ENCODE measurements at places on chromosomes 7 and 10. TPM values are rescaled to one million over a fixed set of nuclear protein-coding genes. Genes with fewer than 3 reads are reported as not detected.
A peak's percentile ranks its signal among the peaks of the same experiment; 100 is the strongest.

The WNT2 gene
- not detected for total RNA-seq

The KEL gene
- total RNA-seq = 0.94 TPM

The SEMA3E gene
- not detected for total RNA-seq

The ITGA8 gene
- not detected for total RNA-seq

DNA sequence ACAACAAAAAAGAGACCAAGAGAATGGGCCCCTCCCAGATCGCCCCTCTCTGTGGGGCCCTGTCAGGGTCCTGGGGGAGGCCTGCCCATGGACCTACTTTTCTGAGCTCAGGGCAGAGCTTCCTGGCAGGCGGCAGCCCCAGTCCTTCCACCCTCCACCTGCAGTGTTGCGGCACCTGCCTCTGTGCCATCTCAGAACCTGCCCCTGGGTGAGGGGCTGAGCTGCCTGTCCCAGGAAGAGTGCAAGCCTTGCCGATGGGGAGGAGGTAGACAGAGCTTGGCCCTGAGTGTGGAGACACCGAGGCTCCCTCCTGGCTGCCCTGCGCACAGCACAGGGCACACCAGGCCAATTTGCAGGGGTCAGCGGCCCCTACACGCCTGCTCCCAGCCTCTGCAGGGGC lies 67.5 kb downstream of the UNCX start:
- H3K4me1 ChIP-seq = no peaks in the 10 kb centered on the region
- H3K27ac ChIP-seq = no peak overlapping the region
- no peak for DNase-seq
- H3K4me3 ChIP-seq = no peak overlapping the region

GRCh38 chr7:83827036-83827435 lies 178.1 kb upstream of the SEMA3E start:
- no peaks in the 10 kb centered on the region for H3K4me1 ChIP-seq
- H3K4me3 ChIP-seq = no peak overlapping the region
- no peak overlapping the region for H3K27ac ChIP-seq
- no peak for DNase-seq

- DNase-seq = no peak
- H3K4me1 ChIP-seq = no peaks in the 10 kb centered on the region
- no peaks in the 10 kb centered on the region for H3K27me3 ChIP-seq
Observed at GRCh38 chr7:31458203-31458602, 55.7 kb upstream of the ITPRID1 start.

DNA sequence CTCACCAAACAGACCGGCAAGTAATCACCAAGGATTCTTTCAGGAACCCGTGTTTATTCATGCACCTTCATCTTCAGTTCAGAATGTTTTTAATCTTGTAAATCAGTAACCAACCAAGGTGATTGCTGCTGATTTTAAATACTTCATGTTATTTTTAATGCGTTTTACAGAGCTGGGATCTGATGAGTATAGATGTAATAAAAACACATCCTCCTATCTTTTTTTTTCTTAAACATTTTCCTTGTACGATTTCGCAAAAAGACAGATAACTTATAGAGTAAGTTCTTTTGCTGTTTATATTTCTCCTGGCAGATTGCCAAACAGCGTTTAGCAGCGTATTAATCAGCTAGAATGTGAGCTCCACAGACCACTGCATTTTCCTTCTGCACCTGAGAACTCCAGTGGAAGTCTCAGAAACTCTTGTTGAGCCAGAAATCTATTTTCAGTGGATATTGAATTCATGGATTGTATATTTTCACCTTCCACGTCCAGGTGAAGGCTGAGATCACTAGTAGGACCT lies 397.8 kb upstream of the NRP1 start:
- no peaks in the 10 kb centered on the region for H3K36me3 ChIP-seq
- peaks cover 3% of the 10 kb centered on the region for H3K27me3 ChIP-seq
- H3K27ac ChIP-seq = no peak overlapping the region
- no peaks in the 10 kb centered on the region for H3K4me1 ChIP-seq

DNA sequence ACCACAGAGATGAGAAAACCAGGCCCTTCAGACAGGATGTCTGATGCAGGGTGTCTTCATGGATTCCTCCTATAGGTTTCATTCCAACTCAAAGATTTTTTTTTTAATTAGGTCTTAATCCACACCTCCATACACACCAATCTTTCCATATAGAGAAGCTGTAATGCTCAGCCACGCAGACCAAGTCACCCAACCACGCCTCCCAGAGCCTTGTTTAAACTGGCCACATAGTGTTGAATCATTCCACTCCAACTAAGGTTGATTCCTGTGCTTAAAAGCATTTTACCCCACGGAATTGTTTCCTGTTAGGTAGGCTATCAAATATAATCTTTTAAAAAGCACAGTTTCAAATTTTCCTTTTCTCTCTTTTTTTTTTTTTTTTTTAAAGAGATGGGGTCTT lies 153.6 kb downstream of the TYW1B start:
- no peaks in the 10 kb centered on the region for H3K4me1 ChIP-seq
- no peaks in the 10 kb centered on the region for H3K27me3 ChIP-seq
- no peaks in the 10 kb centered on the region for H3K36me3 ChIP-seq
- DNase-seq = no peak
- H3K4me3 ChIP-seq = no peak overlapping the region

GRCh38 chr10:118036281-118036875 lies 10.4 kb downstream of the RAB11FIP2 start:
- H3K27me3 ChIP-seq = no peaks in the 10 kb centered on the region
- H3K27ac ChIP-seq = no peak overlapping the region

DNA sequence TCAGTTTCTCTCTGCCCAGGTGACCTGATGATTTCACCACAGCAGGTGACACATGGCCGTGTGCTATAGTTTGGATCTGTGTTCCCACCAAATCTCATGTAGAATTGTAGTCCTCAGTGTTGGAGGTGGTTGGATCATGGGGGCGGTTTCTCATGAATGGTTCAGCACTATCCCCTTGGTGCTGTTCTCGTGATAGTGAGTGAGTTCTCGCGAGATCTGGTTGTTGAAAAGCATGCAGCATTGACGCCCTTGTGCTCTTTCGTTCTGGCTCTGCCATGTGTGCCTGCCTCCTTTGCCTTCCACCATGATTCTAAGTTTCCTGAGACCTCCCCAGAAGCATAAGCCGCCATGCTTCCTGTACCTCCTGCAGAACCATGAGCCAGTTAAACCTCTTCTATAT lies 85.2 kb upstream of the C1QL3 start:
- no peak for DNase-seq
- H3K4me1 ChIP-seq = no peaks in the 10 kb centered on the region
- H3K27ac ChIP-seq = no peak overlapping the region
- H3K4me3 ChIP-seq = no peak overlapping the region
- no peaks in the 10 kb centered on the region for H3K27me3 ChIP-seq

- DNase-seq = no peak
- H3K36me3 ChIP-seq = no peaks in the 10 kb centered on the region
- no peak overlapping the region for H3K4me3 ChIP-seq
- H3K4me1 ChIP-seq = no peaks in the 10 kb centered on the region
Observed at GRCh38 chr7:95619921-95620320, 23.6 kb upstream of the PDK4 start.

DNA sequence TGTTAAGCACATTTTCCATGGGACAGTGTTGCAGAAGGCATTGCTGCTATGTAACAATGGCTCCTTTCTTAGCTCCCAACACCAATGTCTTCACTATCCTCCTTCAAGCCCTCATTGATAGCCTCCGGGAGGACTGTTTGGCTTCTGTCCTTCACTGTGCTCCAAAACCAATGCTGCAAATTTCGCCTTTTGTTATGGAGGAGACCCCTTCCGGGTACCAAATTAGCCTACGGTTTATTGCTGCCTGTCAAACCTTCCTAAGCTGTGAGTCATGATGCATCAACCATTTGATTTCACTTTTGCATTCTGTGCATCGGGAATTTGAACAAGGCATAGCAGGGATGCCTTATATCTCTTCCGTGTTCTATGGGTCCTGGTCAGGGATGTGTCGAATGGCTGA lies 432.9 kb downstream of the GATA3 start:
- H3K27me3 ChIP-seq = peaks cover 13% of the 10 kb centered on the region
- H3K36me3 ChIP-seq = no peaks in the 10 kb centered on the region
- H3K4me1 ChIP-seq = no peaks in the 10 kb centered on the region
- no peak overlapping the region for H3K4me3 ChIP-seq
- H3K27ac ChIP-seq = no peak overlapping the region

DNA sequence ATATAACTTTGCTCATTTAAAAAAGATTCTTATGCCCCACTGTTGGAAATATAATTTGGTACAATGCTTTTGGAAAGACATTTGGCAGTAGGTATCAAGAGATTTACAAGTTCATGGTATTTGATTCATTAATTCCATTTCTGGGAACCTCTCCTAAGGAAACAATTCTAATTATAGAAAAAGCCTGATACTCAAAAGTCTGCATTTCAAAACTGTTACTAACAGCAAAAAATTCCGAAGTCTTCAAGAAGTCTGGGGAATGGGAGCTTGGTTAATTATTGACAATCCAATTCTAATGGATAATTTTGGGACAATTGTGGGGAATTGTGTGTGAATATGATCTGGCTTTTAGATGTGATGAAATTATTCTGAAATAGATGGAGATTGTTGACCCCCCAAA lies 59.6 kb downstream of the HDAC9 start:
- H3K27me3 ChIP-seq = no peaks in the 10 kb centered on the region
- H3K27ac ChIP-seq = no peak overlapping the region
- no peaks in the 10 kb centered on the region for H3K36me3 ChIP-seq
- no peak for DNase-seq

GRCh38 chr10:50512743-50513416 lies 110.9 kb downstream of the SGMS1 start:
- peak overlapping the region; percentile 52 for H3K27ac ChIP-seq
- peaks cover 6% of the 10 kb centered on the region for H3K36me3 ChIP-seq
- H3K4me1 ChIP-seq = peaks cover 39% of the 10 kb centered on the region
- H3K4me3 ChIP-seq = peak overlapping the region; percentile 47
- H3K27me3 ChIP-seq = no peaks in the 10 kb centered on the region
- peak; percentile 41 for DNase-seq

DNA sequence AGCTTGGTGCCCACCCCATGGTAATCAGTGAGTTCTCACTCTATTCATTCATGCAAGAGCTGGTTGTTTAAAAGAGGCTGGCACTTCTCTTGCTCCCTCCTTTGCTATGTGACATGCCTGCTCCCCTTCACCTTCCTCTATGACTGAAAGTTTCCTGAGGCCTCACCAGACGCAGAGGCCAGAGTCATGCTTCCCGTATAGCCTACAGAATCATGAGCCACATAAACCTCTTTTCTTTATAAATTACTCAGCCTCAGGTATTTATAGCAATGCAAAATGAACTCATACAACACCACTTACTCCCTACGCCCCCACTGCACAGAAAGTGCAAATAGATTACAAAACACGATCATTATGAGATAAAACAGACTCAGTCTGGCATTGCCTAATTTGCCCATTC lies 39.0 kb downstream of the SEC61G start:
- no peak for DNase-seq
- peaks cover 3% of the 10 kb centered on the region for H3K27me3 ChIP-seq

- H3K4me3 ChIP-seq = no peak overlapping the region
- no peak for DNase-seq
- H3K4me1 ChIP-seq = peaks cover 7% of the 10 kb centered on the region
- H3K36me3 ChIP-seq = peaks cover 39% of the 10 kb centered on the region
Observed at GRCh38 chr7:155306673-155307470, 9.2 kb downstream of the INSIG1 start.

DNA sequence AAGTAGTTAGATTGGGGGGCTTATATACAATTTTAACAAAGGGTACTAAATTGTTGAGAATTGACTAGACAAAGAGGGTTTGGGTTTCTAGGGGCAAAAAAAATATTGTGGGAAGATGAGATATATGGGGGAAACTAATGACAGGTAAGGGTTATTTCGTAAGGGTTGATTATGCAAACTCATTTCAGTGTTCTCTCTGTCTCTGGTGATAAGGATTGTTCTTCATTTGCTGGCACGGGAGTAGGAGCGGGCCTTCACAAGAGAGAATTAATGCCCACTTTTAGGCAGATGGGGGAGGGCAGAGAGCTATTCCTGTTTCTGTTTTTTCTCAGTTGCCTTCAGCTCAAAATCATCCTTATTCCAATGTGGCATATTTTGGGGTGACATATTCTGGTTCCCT lies 258.4 kb downstream of the EXOC4 start:
- H3K36me3 ChIP-seq = peaks cover 7% of the 10 kb centered on the region
- no peak overlapping the region for H3K4me3 ChIP-seq
- H3K4me1 ChIP-seq = no peaks in the 10 kb centered on the region
- no peaks in the 10 kb centered on the region for H3K27me3 ChIP-seq

- H3K4me1 ChIP-seq = peaks cover 10% of the 10 kb centered on the region
- DNase-seq = no peak
- no peaks in the 10 kb centered on the region for H3K27me3 ChIP-seq
- H3K27ac ChIP-seq = no peak overlapping the region
- H3K36me3 ChIP-seq = peaks cover 32% of the 10 kb centered on the region
Observed at GRCh38 chr10:75029857-75030256, 81.6 kb upstream of the SAMD8 start.
